ENCODE measurements at places on chromosomes 5 and 9.

- DNase-seq, result no peak
These were observed 15.6 kb downstream of the PRDM9 start for GRCh38 chr5:23523031-23523430.

GRCh38 chr5:54120473-54120872, 189.9 kb downstream of the ARL15 start:
- no peak for DNase-seq

- no peak for DNase-seq
These were observed 41.4 kb downstream of the AGTPBP1 start for GRCh38 chr9:85700330-85700729.

- peak; percentile 63 for DNase-seq
These were observed 72.8 kb upstream of the ASTN2 start for GRCh38 chr9:117487555-117488175.

DNA sequence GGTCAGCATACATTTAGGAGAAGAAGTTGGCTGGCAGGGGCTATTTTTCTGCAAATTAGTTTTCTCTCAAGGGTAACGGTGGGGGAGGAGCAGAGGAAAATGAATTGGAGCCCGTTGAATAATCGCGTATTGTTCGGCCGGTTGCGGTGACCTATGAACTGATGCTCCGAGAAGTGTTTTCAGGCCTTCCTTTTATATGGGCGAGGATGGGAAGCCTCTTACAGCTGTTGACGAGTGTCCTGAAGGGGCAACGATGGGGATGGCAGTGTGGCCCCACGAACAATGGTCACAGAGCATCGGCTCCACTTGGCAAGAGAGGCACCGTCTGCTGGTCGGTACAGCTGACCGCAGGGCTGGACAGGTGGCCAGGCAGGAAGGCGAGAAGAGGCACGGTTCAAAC, 400.7 kb downstream of the ZSWIM6 start:
- DNase-seq, result no peak

DNA sequence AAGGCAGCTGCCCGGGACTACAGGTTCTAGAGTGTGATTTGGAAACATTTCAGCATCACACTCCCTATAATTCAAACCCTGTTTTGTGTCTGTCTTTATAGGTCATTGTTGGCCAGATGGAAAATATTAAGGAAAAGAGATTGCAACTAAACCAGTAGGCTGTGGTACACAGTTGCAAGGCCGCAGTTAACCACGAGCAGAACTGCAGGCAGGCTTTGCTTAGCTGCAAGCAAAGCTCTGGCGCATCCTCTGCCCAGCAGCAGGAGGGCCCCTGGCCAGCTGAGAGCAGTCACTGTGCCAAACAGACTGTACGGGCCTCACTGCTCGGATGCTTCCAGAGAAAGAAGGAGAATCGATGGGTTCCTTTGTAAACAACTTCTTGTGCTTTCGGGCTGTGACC, 204.5 kb downstream of the DENND1A start:
- no peak for DNase-seq

DNA sequence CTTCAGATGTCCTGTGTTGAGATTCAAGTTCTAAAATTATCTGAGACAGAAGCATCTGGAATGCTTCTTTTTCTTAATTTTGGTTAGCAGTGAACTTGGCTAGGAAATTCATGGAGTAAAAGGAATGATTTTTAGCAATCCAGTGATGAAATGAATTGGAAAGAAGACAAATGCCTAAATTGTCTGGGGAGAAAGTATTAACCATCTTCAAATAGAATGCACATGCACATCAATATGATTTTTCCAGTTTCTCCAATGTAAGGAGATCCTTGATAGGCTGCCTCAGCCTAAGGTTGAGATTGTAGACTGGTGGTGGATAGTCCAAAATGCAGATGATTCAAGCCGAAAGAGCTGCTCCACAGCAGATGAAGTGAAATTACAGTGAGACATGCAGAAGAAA, 106.7 kb downstream of the PCSK5 start:
- no peak for DNase-seq

Data from DMS 273 treated with DMSO at 0.1 percent for 48 hours (cell line).